Calu3 (cell line): ENCODE measurements at places on chromosomes 5 and 9. TPM values are rescaled to one million over a fixed set of nuclear protein-coding genes. Genes with fewer than 3 reads are reported as not detected.
A peak's percentile ranks its signal among the peaks of the same experiment; 100 is the strongest.

Gene STPG3
- not detected in 2 replicates for total RNA-seq

Gene GRXCR2
- not detected in 2 replicates for total RNA-seq

GRCh38 chr5:167786871-167787578, 504.4 kb upstream of the WWC1 start:
- no peak for DNase-seq

GRCh38 chr9:101028346-101029314, at the start of gene PLPPR1:
TSS of gene PLPPR1 (plus strand) at chr9:101028727.
- peak; percentile 61 for DNase-seq

- DNase-seq, result no peak
Measured at GRCh38 chr9:93871286-93871685, 83.9 kb downstream of the BARX1 start.

DNA sequence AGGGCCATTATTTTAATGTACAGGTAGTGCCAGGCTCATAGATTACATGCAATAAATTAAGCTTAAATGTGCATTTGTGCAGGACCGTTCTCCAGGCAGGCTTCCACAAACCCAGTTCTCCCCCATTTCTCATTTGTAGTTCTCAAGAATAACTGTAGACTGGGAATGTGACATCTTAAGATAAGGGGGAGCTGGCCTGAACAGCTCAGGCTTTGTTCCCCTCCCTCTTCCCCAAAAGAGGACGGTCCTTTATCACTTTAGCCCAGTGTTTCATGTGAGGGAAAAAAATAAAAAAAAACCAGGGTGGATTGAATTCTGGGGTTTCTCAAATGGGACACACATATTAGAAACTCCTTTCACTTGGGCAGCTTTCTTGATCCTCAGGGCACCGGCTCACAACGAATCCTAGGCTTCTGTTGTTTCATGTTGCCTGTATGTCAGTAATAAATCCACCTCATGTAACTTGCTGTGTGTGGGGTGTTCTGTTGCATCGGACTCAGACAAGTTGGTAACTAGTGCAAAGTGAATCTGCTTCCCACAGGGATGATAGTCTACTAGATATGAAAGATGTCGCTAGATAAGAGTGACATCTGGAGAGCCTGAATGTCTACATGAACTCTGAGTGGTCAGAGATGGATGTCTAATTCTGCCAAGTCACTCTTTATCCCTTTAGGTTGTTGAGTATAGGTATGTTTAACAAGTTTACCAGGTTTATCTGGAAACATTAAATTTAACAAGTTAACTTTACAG, 2030.6 kb upstream of the NUDT12 start:
- no peak for DNase-seq

GRCh38 chr5:52758014-52758413, 29.7 kb upstream of the ITGA1 start:
- DNase-seq, result no peak

DNA sequence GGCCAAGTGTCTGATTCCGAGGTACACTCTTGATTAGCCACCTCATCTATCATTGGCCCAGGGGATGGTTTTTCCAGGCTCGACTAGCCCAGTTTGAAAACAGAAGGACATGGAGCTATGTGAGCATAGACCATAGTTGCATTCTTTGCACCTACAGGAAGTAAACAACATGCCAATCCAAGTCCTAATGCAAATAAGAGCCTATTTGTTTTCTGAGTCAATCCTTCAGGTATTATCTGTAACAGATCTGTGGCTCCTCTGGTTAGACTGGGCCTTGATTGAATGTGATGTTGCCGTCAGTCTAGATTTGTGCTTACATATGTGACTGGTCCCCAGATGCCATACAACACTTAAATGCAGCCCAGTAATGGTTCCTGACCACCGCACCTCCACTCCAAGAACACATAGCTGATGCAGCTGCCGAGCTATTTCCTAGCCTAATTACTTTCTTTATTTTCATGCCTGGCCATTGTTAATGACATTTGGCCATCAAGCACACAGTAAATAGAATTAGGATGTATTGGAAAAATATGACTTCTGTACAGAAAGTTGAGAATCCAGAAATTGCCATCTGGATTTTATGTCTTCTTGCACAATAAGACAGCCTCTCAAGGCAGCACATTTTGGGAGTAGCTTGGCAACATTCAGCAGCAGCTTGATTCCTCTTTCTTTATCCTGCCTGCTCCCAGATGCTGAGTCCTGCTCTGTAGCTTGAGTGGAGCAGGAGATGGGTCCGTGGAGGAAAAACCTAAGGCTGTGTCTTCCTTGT, 29.5 kb upstream of the ARHGAP26 start:
- no peak for DNase-seq

DNA sequence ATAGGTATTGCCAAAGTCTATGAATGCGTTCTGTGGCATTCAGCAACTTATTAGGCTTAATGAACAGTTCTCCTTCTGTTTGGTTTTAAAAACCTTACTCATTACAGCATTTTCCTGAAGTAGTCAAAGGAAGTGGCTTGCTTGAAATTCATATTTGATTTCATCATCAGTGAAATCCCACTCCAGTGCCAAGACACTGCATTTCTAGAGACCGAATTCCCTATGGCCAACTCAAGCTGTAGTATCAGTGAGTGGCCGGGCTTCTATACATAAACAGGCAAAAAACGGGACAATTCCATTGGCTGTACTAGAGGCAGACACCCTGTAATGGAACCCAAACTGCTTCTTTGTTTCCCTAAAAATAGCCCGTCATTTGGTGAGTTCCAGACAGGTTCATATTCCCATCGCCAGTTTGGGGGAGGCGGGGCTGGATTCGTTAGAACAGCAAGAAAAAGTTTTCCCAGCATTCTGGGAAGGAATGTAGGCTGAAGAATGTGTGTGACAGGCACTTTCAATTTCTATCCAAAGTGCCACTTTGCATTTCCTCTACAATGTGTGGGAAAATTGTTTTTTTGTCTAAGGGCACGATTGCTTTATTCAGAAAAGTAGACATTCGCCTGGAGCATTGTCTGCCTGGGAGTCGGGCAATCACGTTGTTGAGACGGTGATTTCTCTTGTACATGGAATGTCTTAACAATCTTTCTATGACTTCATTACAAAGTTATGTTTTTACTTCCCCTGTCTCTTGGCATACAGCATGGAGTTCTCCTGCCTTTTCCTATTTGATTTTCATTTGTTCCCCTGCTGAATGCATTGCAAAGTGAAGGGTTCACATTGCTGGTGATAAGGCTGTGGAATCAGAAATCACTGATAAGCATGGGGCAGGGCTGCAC, 141.8 kb upstream of the MAST4 start:
- DNase-seq, result no peak

GRCh38 chr5:151078490-151079262, 2.2 kb downstream of the TNIP1 start:
- peak; percentile 71 for DNase-seq

- no peak for DNase-seq
Measured at GRCh38 chr5:14197056-14197455, 53.9 kb downstream of the TRIO start.
